ENCODE measurements at places on chromosomes 1 and 21.

GRCh38 chr1:168257397-168257796, 23.3 kb upstream of the TBX19 start:
- no peak for DNase-seq

DNA sequence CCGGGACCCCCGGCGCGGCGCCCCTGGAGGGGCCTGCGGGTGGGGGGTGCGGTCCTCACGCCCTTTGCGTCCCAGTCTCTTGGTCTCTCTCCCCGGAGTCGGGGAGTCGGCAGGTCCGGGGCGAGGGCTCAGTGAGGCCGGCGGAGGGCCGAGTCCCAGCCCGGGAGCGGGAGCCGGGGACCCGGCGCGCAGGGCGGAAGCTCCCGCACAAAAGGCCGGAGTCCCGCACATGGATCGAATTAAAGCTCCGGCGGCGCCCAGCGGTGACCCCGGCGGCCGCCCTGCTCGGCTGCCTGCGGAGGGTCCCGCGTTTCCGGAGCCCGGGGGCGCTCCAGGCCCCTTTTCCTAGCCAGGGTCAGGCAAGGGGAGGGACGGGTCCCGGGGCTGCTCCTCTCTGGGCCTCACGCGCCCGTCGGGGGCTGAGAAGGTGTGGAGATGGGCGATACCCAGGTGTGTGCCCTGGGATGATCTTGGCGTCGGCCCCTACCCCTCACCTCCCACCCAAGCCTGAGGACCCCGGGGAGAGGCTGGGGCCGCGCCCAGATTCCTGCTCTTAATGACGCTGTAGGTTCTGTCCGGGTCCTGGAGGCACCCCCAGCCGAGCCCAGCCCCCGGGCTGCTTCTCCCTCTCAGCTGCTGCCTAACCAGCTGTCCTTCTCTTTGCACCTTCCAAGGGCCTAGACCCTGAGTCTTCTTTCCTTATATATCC, 512 bp downstream of the FBLIM1 start:
- no peak for DNase-seq

DNA sequence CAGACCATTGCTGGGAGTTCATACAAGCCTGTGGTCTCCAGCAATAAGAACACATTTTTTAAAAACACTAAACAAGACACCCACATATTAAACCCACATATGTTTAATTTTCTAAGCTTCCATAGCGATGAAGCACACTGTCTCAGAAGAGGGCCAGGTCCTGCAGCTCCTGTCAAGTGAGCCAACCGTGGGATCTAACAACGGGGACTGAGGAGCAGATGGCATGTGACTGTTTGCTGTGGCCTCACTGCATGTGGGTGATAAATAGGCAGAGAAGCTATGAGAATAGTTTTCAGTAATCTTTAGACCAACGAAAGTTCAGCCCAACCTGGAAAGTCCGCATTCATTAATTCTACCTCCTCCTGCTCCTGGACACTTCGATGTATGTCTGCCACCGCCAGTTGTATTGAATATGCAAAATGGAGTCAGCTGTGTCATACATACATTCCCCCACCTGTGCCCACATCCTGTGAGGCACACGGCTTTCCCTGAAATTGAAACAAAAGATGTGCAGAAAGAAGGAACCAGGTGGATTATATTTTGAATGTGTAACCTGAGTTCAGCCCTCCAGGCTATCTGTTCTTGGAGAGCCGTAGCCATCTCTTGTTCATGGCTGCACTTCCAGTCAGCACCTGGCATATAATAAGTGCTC, 88.2 kb downstream of the MIS18A start:
- DNase-seq = no peak

GRCh38 chr1:153921080-153921802, 1.5 kb downstream of the GATAD2B start:
- no peak for DNase-seq

- no peak for DNase-seq
Observed at GRCh38 chr1:212310383-212310782, 25.2 kb downstream of the PPP2R5A start.

DNA sequence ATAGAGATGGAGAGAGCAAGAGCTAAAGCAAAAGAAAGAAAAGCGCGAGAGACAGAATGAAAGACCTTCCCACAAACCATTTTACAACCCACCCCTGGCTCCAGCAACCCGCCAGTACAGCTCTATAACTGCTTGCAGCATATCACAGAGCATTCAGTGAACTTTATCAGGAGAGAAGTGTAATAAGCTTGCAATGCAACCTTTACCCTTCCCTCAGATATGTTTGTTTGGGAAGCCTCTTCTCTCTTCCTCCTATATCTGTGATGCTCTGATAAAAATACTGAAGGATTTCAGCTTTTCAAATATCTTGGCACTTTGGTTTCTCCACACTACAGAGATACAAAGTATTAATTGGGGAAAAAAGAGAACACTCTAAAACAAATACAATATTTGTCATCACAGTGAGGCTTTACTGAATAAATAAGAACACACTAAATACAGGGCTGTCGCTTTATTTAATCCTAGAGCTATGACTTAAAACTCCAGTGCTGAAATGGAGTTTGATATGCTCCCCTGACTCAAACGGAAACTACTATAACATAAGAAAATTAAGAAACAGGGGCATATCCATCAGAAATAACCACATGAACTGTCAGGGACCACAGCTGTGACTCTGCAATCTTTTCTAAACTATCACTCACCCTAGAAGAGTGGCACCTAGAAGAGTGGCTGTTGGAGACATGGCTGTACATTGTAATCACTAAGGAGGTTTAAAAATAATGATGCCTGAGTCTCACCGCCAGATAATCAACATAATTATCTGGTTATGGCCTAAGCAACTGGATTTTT, 6.7 kb downstream of the CRP start:
- DNase-seq = no peak

- no peak for DNase-seq
Observed at GRCh38 chr21:23936991-23937390, 1670.3 kb downstream of the MRPL39 start.

- DNase-seq = no peak
Observed at GRCh38 chr21:37575580-37575979, 209.0 kb downstream of the DYRK1A start.

DNA sequence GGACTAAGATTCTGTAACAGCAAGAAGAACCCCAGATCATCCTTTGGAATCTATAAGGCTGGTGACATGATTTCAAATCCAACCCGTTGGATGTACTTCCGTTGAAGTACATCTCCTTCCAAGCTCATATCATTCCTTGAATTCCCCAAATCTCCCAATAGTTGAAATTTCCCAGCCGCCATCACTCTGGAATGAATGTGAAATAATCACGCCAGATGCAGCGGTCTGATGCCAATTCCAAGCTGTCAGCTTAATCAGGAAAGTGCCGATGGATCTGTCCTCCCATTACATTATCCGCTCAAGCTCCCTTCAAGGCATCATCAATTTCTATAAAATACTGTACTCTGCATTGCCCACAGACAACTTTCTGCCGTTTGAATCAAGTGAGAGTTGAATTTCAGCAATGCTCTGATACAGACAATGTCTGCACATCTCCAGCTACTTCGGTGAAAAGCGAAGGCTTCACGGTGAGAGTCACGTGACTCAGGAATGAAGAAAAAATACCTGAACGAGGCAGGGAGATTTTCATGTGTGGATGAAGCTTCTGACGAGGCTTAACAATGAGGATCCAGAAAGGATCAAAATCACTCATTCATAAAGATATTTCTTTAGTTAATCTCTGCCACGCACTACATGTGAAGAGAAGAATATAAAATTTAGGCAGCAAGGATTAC, 663.9 kb downstream of the AJAP1 start:
- no peak for DNase-seq

DNA sequence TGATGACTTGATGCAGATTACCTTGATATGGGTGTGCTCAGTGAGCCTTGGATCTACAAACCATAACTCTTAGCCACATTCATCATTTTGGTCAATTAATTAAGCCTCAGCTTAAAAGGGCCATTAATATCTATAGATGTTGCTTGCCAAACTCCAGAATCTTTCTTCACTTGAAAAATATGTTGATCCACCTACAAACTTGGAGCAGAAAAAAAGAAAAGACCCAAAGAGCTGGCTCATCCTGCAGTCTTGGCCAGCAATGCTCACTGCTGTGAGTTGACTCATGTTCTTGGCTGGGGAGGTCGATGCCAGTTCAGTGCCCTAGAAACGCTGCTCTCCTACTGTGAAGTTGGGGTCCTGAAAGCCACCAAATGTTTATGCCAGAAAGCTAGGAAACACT, 75.4 kb downstream of the DPT start:
- no peak for DNase-seq

- DNase-seq = no peak
Observed at GRCh38 chr21:18164483-18164882, 80.2 kb upstream of the CHODL start.

GRCh38 chr1:2157856-2158255, 36.7 kb downstream of the FAAP20 start:
- no peak for DNase-seq

DNA sequence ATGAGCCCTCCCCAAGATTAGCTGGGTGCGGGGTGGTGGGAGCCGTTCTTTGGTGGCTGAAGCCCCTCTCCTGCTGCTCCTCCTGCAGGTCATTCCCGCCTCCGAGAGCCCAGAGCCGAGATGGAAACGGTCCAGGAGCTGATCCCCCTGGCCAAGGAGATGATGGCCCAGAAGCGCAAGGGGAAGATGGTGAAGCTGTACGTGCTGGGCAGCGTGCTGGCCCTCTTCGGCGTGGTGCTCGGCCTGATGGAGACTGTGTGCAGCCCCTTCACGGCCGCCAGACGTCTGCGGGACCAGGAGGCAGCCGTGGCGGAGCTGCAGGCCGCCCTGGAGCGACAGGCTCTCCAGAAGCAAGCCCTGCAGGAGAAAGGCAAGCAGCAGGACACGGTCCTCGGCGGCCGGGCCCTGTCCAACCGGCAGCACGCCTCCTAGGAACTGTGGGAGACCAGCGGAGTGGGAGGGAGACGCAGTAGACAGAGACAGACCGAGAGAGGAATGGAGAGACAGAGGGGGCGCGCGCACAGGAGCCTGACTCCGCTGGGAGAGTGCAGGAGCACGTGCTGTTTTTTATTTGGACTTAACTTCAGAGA, 448 bp downstream of the G0S2 start:
- DNase-seq = no peak

DNA sequence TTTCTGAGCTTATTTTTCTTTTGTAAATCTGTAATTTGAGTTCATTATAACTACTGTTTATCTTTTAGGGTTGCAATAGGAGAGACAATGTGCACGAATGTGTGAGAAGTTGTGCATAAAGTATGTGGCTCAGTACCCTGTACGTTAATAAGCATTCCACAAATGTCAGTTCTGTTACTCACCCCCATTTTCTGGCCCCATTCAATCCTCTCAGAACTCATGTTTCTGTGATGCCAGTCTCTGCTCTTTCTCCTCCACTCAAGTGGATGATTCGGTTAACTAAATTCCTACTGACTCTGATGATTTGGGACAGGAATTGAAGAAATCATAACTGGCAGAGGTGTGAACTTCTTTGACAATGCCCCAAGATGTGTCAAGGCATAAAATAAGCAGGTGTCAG, 10.2 kb upstream of the DMRTB1 start:
- DNase-seq = no peak

DNA sequence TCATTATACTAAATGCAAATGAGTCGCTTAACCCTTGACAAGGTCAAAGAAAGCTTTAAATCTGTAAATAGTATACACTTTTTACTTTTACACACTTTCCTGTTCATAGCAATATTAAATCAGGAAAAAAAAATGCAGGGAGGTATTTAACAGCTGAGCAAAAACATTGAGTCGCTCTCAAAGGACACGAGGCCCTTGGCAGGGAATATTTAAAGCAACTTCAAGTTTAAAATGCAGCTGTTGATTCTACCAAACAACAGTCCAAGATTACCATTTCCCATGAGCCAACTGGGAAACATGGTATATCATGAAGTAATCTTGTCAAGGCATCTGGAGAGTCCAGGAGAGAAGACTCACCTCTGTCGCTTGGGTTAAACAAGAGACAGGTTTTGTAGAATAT, 62.7 kb downstream of the CAPN2 start:
- DNase-seq = no peak

- no peak for DNase-seq
Observed at GRCh38 chr1:30472526-30472925, 250.9 kb downstream of the MATN1 start.

- DNase-seq = no peak
Observed at GRCh38 chr1:20411196-20411980, 74.6 kb downstream of the CAMK2N1 start.

GRCh38 chr1:212479188-212479587, 46.5 kb downstream of the NENF start:
- no peak for DNase-seq

DNA sequence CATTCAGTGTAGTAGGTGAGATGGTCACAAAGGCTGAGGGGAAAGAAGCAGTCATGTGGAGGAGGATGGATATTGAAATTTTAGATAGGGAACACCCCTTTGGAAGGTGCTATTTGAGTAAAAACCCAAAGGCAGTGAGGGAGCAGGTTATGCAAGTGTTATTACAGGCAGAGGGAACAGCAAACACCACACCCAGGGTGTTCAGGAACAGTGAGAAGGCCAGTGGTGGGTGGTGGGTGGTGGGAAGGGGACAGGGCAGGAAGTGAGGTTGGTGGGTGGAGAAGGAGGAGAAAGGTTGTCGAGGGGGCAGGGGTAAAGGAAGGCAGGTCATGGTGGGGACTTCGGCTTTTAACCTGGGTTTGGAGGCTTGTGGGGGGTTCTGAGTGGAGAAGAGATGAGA, 39.2 kb upstream of the SCMH1 start:
- no peak for DNase-seq

DNA sequence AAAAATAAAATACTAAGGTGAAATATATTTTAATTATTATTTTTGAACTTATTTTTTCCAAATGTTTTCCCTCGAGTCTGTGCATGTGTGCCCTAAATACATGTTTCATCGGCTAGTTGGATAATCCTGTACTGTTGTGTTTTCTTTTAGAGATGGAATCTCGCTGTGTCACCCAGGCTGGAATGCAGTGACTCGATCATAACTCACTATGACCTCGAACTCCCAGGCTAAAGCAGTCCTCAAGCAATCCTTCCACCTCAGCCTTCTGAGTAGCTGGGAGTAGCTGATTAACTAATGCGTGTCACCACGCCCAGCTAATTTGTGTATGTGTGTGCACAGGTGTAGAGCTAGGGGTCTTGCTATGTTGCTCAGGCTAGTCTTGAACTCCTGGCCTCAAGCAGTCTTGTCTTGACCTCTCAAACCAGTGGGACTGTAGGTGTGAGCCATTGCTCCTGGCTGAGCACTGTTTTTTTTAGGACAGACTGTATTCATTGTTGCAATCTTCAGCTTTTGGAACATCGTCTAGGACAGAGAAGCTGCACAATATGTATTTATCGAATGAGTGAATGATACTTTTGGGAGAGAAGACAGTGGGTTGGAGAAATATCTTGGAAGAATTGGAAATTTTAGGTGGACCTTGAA, 4.8 kb upstream of the TMCO1 start:
- DNase-seq = no peak

- no peak for DNase-seq
Observed at GRCh38 chr1:63277195-63278192, 44.9 kb upstream of the FOXD3 start.
